IMR-90 (cell line): ENCODE measurements at places on chromosomes 7 and 10. TPM values are rescaled to one million over a fixed set of nuclear protein-coding genes. Genes with fewer than 3 reads are reported as not detected.

GRCh38 chr10:5975641-5976473 is 1.5 kb downstream of the IL15RA start:
- H3K27me3 ChIP-seq, result no peaks in the 10 kb centered on the region
- peak overlapping the region; percentile 61; the same call in 1 of the 2 replicates for H3K27ac ChIP-seq
- H3K36me3 ChIP-seq, result no peaks in the 10 kb centered on the region; the same call in 1 of the 2 replicates
- peak; percentile 38 for DNase-seq

The NOC3L gene
- 26.5 and 40.5 TPM in 2 replicates for total RNA-seq

DNA sequence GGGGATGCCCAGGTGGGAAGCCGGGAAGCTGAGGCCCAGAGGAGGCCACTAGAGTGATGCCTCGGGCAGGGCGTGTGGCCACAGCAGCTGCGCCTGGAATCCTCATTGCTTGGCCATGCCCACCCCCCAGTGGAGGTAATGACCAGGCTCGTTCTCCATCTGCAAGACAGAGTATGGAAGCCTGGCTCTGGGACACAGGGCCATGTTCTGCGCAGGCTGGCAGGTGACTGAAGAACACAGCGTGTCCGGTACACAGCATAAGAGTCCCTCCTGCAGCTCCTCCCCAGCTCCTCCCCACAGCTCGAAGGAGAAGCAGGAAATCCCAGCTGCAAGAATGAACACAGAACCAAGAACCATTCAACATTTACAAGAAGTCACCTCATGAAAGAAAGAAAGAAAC is 64.8 kb downstream of the SMURF1 start:
- H3K36me3 ChIP-seq, result peaks cover 2% of the 10 kb centered on the region; the same call in 1 of the 2 replicates
- peaks cover 12% of the 10 kb centered on the region for H3K4me1 ChIP-seq
- no peaks in the 10 kb centered on the region for H3K27me3 ChIP-seq
- no peak overlapping the region for H3K4me3 ChIP-seq
- peak overlapping the region; percentile 65; the same call in 1 of the 2 replicates for H3K27ac ChIP-seq

GRCh38 chr10:26491934-26492333 is 53.8 kb downstream of the APBB1IP start:
- H3K27me3 ChIP-seq, result no peaks in the 10 kb centered on the region
- no peak overlapping the region for H3K4me3 ChIP-seq
- H3K27ac ChIP-seq, result no peak overlapping the region
- no peak for DNase-seq
- no peaks in the 10 kb centered on the region for H3K36me3 ChIP-seq
- no peaks in the 10 kb centered on the region for H3K4me1 ChIP-seq
